Sciatic nerve (tissue), 2 donors: ENCODE measurements at places on chromosomes 3 and 15.
A peak's percentile ranks its signal among the peaks of the same experiment; 100 is the strongest.

DNA sequence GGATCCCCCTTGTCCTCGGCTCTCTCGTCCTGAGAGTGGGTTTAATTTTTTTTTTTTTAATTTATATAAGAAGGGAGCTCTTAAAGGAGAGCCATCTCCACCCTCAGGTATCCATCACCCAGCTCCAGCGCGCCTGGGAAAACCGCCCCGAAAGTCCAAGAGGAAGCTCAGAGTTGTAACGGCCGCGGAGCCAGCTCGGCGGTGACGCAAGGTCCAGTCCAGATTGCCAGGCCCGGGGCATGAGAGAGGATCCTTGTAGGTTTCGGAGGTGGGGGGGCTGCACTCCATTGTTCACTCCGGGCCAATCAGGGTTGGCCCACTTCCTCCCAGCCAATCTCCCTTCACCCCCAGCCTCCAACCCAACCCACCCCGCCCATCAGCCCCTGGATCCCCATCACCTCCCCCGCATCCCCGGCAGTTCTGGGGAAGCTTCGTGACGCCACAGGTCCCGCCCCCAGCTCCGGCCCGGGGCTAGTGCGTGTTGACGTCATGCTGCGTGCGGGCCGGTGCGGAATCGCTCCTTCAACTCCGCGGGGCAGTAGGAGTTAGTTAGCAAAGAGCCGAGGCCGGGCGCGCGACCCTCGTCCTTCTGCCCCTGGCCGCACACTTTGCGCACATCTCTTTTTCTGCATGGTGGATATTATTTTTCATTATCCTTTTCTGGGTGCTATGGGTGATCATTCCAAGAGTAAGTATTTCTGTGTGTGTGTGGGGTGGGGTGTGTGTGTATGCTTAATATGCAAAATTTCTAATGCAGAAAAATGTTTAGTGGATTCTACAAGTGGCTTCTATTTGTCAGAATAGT lies at the start of gene ISL2:
ISL2 (plus strand) TSS at position 520 of the 805 bp plus-strand sequence; CDS start at position 631, 111 bp downstream.
- peak; percentile 76 for DNase-seq

GRCh38 chr3:29775340-29775739 lies 494.5 kb downstream of the RBMS3 start:
- no peak for DNase-seq

GRCh38 chr3:153980252-153980590 lies 141.0 kb upstream of the ARHGEF26 start:
- DNase-seq = no peak

DNA sequence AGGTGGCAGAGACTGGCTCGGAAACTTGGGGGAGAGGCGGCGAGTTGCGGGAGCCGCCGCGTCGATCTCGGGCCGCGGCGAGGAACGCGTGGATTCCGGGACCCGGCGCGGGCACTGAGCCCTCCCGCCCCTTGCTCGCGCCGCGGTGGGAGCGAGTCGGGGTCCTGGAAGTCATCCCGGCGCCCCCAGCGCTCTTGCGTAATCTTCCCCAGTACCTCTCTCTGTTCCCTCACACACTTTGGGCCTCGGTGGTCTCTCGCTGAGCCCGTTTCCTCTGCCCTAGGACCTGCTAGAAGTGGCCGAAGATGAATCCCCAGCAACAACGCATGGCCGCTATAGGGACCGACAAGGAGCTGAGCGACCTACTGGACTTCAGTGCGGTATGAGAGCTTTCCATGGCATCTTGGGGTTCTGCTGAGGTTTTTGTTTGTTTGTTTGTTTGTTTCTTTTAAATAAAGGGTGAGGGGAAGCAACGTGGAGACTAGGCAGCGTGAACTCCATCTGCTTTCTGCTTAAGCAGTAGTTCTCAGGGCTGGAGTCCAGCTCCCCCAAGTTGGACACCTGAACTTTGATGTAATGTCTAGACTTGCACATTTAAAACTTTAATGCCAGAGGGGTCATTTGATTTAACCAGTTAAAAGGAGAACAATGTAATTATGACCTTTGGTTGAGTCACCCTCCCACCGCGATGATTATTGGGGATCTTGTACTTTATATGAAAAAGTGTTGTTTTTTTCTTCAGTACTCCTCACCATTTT lies 1.3 kb downstream of the TCF12 start:
- peak; percentile 64 for DNase-seq

GRCh38 chr15:47932951-47933641 lies 187.7 kb upstream of the SLC24A5 start:
- DNase-seq = no peak

- no peak for DNase-seq
These were observed 23.3 kb upstream of the FSTL1 start for GRCh38 chr3:120473896-120474675.

- no peak for DNase-seq
These were observed 4.4 kb downstream of the ACAP2 start for GRCh38 chr3:195438371-195438770.

DNA sequence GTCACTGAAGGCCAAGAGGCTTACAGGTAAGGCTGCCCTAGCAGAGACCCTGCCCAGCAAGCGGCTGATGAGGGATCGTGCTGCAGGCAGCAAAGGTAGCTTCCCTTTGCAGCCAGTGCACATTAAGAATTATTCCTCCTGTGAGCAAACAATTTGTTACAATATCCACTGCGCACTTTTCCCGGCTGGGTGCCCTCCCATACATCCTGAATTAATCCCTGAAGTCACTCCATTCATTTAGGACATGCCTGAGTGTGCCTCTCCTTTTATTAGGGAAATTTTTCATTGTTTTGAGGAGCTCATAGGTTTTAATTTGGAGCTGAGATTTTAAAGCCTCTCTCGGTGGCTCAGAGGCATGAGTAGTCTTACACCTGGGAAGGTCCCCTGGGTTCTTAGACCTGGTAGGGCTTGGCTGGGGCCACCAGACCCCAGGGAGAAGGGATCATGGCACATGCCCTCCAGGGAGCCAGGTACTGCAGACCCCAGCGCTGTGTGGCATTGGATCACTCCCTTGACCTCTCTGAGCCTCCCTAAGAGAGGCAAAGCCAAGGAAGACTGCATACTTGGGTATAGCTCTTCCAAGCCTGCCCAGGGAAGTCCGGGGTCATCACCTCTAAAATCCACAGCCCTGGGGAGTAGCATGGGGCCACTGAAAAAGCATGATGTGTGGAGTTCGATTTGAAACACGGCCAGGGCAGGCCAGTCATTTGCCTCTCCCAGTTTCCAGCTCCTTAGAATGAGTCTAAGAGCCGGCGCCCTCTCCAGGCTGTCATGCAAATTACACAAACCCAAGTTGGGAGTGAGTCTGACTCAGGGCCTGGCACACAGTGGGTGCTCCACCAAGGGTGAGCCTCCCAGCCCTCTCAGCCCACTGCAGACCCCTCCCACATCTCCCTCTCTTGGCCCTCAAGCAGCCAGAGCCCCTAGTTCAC lies 151.9 kb upstream of the LINGO1 start:
- DNase-seq = no peak

DNA sequence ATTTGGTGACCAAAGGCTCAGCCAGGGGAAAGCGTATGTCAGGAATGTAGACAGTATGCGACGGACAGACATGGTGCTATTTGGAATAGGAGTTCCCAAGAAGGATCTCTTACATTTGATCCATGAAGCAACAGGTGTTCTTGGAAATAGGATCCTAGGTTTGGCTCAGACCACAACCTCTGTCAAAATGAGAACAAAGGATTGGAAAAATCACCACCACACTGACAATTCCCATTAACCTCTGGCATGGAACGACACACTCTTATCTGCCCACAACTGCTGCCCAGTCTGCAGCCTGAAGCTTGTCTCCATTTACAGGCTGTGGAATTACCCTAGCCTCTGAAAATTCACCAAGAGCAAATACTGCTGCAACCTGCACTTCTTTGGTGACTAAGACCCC lies 33.6 kb upstream of the LRRN1 start:
- DNase-seq = no peak

DNA sequence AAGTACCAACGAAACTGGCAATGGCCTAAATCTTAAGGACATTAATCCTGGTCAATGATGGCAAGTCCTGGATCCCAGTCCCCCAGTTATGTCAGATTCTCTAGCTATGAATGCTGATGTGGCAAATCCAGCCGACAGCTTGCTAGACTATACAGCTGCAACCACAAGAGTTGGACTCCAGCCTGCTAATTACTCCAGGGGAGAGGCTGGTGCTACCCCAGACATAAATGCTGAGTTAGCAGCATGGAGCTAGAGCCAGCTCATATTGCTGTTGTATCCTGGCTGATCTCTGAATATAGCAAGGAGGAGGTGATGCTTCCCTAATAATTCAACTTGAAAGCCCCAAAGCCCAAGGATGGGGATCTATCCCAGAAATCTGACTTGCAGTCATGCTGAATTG lies 207.1 kb downstream of the LRRN1 start:
- DNase-seq = no peak

GRCh38 chr15:81851325-81851724 lies 194.5 kb downstream of the MEX3B start:
- no peak for DNase-seq

- DNase-seq = no peak
These were observed 265.1 kb downstream of the CTNNB1 start for GRCh38 chr3:41464401-41464800.

GRCh38 chr3:18830087-18830486 lies 318.2 kb upstream of the KCNH8 start:
- no peak for DNase-seq

GRCh38 chr3:150059241-150059640 lies 88.5 kb upstream of the PFN2 start:
- no peak for DNase-seq

DNA sequence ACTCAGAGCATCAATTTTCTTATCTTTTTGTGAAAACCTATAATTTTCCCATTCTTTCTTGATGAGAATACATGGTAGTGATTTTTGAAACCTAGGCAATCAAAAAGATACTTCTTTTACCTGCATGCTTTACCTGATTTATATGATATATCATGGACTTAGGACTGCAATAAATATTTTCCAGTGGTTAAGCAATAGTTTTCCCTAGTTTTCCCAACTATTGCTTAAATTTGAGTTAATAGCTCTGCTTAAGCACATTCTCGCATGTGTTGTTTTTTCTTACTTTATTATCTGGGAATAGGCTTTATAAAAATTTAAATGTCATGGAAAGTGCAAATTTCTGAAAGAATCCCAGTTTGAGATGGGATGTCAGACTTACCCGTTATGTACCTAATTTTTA lies 465.1 kb upstream of the BCHE start:
- DNase-seq = no peak

DNA sequence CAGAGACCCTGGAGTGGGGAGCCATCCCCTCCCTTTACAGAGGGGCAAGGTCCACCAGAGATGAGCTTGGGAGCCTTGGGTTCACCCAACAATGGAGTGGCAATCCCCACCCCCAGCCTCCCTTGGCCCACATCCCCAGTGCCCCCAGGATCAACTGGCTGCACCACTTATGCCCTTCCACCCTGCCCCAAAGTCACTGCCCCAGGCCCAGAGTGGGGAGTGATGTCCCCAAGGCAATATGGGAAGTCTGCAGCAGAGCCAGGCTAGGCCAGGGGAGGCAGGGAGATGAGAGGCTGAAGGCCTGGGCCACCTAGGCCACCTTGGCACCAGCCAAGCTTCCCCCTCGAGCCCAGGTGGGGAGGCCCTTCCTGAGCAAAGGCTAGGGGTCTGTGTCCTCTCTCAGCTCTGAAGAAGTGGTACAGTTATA lies 145.5 kb downstream of the SMAD6 start:
- peak; percentile 48 for DNase-seq

- DNase-seq = no peak
These were observed 142.7 kb downstream of the FNDC3B start for GRCh38 chr3:172181932-172182586.

- no peak for DNase-seq
These were observed 17.3 kb downstream of the IGF2BP2 start for GRCh38 chr3:185807445-185808068.
